ENCODE measurements at places on chromosomes 4 and X.

DNA sequence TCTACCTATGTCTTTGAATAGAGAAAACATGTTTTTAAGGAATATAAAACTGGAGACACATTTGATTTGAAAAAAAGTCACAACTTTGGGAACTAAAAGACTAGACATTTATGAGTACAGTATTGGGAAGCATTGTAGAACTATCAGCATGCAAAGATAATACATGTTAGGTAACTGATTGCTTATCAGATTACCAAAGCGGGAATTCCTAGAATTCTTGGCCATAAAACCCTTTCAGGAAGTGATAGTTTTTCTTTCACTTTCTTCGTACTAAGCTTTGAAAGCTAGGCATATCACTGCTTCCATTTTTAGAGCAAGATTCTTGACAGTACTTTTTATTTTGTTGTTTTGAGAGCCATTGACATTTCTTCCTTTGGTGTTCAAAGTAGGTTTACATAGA lies 646.6 kb upstream of the PITX2 start:
- DNase-seq, result no peak

- DNase-seq, result no peak
Measured at GRCh38 chr4:125433453-125433852, 118.7 kb downstream of the FAT4 start.

- DNase-seq, result no peak
Measured at GRCh38 chr4:164800786-164801185, 46.9 kb downstream of the SMIM31 start.

DNA sequence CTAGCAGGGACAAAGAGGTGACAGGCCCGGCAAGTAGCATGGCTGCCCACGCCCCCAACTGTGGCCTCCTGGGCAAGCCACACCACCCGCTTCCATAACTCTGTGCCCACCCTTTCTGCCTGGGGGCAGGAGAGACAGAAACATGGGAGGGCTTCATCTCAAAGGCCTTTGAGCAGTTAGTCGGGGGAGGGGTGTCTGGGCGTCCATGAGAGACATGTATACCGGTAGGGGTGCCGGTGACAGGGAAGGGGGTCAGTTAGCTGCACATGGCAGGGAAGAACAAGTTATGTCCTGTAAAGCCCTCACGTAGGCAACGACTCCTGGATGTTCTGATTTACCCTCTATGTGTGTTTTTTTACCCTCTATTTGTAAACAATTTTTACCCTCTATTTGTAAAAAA lies 9.3 kb downstream of the PDZD4 start:
- no peak for DNase-seq

DNA sequence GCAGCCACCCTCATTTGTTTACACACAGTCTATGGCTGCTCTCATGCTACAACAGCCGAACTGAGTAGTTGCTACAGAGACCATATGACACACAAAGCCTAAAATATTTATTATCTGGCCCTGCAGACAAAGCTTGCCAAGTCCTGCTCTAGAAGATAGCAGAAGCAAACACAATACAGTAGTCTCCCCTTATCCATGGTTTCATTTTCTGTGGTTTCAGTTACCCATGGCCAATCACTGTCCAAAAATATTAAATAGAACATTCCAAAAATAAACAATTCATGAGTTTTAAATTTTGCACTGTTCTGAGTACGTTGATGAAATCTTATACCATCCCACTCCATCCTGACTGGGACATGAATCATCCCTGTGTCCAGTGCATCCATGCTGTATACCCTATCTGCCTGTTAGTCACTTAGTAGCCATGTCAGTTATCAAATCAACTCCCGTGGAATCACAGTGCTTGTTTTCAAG lies 40.2 kb upstream of the ZNF81 start:
- no peak for DNase-seq

Measured in posterior cingulate gyrus (tissue), 11 donors.